ENCODE measurements at places on chromosomes 2 and 18.

GRCh38 chr18:59783138-59783537 is 85.9 kb upstream of the CCBE1 start:
- no peak for DNase-seq

DNA sequence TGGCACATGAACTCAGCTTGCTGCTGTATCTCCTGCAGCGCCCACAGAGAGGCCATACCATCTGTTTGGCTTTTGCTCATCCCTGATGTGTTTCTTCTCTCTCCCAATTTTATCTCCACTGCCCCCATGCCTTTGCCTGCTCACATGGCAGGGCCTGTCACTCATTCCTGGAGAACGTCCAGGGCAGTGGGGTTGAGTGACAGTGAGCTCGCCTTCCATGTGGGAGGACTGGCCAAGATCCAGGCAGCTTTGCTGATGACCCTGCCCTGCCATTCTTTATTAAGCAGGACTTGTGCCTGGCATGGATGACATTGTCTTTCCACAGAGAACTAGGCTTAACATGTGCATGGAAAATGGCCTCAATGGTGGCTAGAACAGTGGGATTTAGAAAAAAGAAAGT is 230.5 kb upstream of the THSD7B start:
- DNase-seq: no peak

DNA sequence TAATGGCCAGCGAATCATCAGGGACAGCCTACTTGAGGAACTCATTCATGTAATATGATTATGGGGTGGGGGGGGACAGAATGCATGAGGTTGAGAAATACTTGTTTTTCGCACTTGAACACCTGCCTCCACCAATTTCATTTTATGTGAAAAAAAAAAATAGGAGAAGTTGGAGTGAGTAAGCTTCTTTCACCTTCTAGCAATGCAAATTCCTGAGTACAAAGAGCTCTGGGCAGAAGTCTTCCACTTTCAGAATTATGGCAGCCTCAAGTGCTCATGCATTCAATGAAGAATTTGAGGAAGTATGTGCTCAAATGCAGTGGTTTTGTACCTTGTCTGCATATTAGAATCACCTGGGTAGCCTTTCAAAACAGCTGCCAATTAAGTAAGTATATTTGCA is 40.1 kb upstream of the GPD2 start:
- no peak for DNase-seq

- no peak for DNase-seq
Measured at GRCh38 chr2:82013641-82014040, 1709.1 kb upstream of the LRRTM1 start.

- no peak for DNase-seq
Measured at GRCh38 chr2:232871418-232871834, 1.4 kb downstream of the SNORC start.

DNA sequence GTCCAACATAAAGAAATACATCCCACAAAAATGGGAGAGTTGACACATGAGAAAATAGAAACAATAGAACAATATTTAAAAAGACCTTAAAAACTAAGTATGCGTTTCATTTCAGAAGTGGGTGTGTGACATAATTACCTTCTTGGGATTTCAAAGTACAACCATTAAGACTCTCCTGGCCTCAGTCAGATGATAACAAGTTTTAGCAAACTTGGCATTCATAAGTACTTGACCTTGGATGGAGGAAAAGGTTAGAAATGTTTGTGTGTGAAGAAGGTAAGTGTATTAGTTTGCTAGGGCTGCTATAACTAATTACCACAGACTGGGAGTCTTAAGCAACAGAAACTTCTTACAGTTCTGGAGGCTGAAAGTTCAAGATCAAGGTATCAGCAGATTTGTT is 4.9 kb upstream of the NGEF start:
- no peak for DNase-seq

- DNase-seq: no peak
Measured at GRCh38 chr2:118457951-118458350, 369.7 kb downstream of the INSIG2 start.

GRCh38 chr2:176117162-176117822 is 714 bp downstream of the HOXD10 start:
- DNase-seq: no peak

- DNase-seq: no peak
Measured at GRCh38 chr2:45194596-45194995, 185.3 kb upstream of the SIX2 start.

- no peak for DNase-seq
Measured at GRCh38 chr2:51807229-51807628, 775.3 kb upstream of the NRXN1 start.

DNA sequence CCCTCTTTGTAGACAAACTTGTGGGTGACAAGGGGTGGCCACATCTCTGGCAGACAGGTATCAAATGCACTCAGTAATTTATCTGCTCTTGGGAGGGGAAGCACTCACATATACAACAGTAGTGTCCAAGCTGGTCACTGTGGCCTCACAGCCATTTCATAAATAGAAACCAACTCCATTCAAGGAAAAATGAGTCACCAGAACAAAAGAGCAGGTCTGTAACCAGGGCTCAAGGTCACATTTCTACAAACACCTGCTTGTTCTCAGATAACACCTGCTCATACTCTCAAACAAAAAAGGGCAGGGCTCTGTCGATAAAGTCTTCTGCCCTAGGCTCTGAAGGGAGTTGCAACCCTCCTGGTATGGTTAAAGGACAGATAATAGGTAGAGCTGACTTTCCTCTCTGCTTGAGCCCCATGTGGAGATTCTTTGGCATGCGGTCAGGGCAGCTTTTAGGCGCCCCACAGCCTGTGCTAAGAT is 459.0 kb downstream of the BCL11A start:
- DNase-seq: no peak

- no peak for DNase-seq
Measured at GRCh38 chr2:196205881-196206435, 34.6 kb upstream of the STK17B start.

DNA sequence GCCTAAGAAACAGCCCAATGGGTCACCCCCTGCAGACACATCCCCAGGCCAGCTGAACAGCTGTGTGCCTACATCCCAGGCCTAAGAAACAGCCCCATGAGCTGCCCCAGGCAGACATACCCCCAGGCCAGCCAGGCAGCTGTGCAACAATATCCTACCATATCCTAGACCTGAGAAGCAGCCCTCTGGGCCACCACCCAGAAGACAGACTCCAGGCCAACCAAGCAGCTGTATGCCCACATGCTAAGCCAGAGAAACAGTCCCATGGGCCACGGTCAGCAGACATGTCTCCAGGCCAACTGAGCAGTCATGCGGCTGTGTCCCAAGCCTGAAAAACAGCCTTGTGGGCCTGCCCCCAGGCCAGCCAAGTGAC is 205.5 kb downstream of the ATAD2B start:
- no peak for DNase-seq

DNA sequence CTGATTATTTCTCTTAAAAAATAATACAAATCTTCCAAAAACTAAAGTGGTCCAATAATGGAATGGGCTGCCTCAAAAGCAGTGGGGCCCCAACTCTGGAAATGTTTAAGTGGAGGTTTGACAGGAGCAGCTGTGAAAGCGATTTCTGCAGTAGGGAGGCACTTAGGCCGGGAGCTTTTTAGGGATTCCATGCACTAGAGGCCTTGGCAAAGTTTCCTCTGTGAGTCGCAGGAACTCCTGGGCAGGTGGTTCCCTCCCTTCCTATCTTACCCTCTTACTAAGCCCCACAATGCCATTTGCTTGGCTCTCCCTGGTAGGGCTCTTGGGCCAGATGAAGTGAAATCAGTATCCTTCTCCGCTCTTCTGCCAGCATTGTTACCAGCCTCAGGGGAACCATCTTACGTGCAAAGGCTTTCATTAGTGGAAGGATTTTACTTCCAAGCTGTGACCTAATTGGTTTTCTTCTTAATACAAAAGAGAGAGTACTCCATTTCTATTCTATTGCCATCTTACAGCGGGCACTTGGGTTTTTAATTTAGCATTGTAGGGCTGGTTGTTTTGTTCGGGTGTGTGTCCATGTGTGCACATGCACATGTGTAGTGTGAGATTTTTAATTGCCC is 34.3 kb upstream of the C18orf32 start:
- no peak for DNase-seq

GRCh38 chr2:57333221-57333620 is 713.4 kb upstream of the VRK2 start:
- DNase-seq: no peak

- no peak for DNase-seq
Measured at GRCh38 chr2:177772529-177772928, 300.0 kb downstream of the PDE11A start.

GRCh38 chr2:127893033-127893432 is 7.3 kb upstream of the AMMECR1L start:
- DNase-seq: no peak

DNA sequence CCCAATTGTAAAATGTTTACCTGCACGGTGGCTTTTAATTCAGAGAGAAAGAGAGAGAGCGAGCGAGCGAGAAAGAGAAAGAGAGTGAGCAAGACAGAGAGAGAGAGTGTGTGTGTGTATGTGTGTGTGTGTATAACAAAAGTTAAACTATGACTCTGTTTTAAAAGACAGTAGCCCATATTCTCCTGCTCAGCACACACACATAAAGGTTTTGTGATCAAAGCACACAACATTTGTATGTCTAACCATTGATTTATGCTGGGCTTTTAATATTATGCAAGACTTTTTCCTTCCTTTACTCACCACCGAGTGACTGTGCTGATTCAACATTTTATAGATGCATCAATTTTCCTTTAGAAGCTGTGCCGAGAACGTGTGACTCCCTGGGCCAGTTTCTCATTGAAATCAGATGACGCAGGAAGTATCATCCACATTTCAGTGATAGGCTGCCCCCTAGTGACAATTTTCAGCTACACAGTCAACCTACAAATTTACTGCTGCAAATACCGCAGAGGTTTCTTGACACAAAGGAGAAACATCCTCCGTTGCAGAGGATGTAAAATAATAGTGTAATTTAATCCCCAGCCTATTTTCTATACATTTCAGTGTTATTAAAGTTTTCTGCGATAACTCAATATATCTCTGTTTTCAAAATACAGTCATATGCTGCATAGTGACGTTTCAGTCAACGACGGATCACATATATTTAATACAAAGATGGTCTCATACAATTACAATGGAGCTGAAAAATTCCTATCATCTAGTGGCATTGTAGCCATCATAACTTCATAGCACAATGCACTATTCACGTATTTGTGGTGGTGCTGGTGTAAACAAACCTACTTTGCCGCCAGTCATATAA is 165.9 kb upstream of the TANK start:
- peak; percentile 51 for DNase-seq

DNA sequence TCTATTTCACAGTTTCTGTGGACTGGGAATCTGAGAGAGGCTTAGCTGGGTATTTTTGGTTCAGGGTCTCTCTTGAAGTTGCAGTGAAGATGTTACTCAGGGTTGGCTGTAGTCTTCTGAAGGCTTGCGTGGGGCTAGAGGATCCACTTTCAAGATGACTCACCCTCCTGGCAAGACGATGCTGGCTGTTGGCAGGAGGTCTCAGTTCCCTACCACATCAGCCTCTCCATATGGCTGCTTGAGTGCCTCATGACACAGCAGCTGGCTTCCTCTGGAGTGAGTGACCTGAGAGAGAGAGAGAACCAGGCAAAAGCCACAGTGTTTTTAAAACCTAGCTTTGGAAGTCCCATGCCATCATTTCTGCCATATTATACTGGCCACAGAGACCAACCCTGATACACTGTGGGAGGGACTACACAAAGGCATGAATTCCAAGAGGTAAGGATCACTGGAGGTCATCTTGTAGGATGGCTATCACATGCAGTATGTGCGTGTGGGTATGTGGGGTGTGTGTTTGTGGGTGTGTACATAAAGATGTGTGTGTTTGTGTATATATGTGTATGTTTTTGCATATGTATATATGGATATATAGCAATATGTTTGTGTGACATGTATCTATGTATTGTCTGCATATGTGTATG is 25.1 kb downstream of the DNPEP start:
- no peak for DNase-seq

DNA sequence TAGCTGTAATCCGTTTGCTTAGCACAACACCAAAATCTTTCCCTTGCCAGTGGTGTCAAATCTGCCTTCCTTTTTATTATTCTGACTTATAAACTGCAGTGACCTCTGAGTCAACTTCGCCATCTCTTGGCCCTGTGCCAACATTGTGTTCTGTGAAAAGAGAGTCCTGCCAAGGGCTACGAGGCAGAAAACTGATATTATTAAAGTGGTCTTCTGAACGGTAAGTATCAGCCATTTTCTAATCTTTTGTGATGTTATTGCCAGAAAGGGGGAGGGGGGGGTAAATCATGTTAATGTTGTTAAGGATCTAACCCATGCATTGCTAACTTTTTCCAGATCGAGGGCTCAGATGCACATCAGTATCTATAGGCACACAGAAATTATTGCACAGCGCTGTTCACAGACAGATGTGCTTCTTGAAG is 121.5 kb upstream of the LTBP1 start:
- no peak for DNase-seq

DNA sequence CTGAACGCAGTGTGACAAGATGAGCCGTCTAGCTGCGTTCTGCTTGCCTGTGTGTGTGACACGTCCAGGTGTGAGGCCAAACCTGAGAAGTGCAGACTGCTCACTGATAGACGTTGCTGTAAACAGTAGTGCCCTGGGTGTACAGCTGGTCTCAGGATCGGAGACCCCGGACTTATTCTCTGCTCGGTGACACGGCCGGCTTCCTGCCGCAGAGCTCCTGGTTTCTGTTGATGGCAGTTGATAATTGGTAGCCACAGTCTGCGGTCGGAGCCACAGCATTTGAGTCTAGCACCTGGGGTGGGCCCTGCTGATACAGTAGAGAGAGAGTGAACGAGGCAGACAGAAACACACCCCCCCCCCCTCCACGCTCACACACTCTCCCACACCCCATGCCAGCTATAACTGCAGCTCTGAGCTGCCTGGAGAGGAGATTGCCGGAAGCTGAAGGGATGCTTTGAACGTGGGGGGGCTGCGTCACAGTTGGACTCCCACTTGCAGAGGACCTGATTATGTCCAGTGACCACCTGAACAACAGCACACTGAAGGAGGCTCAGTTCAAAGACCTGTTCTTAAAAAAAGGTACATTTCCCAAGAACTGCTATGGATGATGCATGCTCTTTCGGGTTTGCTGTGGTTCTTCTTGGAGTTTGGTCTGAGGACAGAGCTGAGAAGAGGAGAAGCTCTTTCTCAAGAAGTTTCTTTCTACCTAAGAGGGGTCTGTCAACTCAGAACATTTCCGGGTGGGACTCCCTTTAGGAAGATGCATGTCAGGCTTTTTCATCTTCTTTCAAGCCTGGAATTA is 114.0 kb downstream of the FAM210A start:
- peak; percentile 52 for DNase-seq

DNA sequence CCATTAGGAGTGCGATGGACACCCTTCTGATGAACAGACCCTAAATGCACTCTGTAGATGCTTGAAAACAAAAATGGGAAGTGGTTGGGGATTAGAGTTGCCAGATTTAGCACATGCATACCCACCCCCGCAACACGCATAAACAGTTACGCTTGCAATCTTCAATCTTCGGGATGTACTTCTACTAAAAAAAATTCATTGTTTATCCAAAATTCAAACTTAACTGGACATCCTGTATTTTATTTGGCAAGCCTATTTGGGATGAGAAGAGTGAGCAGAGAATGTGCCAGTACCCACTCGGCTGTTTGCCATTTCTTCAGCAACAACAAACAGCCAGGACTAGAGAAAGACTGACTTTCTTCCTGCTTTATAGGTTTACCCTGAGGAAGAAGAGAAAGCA is 18.4 kb downstream of the KIAA2012 start:
- no peak for DNase-seq
